ENCODE measurements at places on chromosomes 11 and 22.

DNA sequence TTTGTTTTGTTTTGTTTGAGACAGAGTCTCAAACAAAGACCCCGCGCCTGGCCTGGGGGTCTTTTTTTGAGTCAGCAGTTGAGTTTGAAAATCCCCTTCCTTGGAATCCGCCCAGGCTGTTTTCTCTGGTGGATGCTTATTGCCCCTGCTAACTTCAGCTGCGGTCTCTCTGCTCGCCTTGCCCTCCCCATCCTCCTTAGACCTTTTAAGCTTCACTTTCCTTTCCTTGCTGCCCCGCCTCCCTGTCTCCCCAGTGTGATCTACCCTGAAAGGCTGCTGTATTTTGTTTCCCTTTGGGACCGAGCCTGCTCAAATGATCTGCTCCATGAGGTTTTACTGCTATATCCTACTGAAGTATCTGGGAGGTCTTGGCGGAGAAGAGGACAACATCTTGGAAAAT is 2.5 kb downstream of the USP18 start:
- DNase-seq = no peak
- no peaks in the 10 kb centered on the region for H3K36me3 ChIP-seq
- peaks cover 7% of the 10 kb centered on the region for H3K27me3 ChIP-seq
- no peak overlapping the region for H3K27ac ChIP-seq
- H3K4me1 ChIP-seq = peaks cover 4% of the 10 kb centered on the region

- peaks cover 9% of the 10 kb centered on the region for H3K27me3 ChIP-seq
- H3K4me1 ChIP-seq = no peaks in the 10 kb centered on the region
- no peak overlapping the region for H3K4me3 ChIP-seq
- peak; percentile 27 for DNase-seq
- no peak overlapping the region for H3K27ac ChIP-seq
Measured at GRCh38 chr11:4539603-4540219, 5.3 kb upstream of the OR52M1 start.

- H3K4me3 ChIP-seq = no peak overlapping the region
- DNase-seq = no peak
- peaks cover 1% of the 10 kb centered on the region for H3K36me3 ChIP-seq
- H3K27me3 ChIP-seq = no peaks in the 10 kb centered on the region
Measured at GRCh38 chr11:7143908-7144307, 55.1 kb downstream of the RBMXL2 start.

- H3K4me1 ChIP-seq = peaks cover 8% of the 10 kb centered on the region
- H3K27ac ChIP-seq = no peak overlapping the region
- no peaks in the 10 kb centered on the region for H3K36me3 ChIP-seq
- DNase-seq = no peak
Measured at GRCh38 chr22:41768430-41768829, 32.0 kb upstream of the CCDC134 start.

DNA sequence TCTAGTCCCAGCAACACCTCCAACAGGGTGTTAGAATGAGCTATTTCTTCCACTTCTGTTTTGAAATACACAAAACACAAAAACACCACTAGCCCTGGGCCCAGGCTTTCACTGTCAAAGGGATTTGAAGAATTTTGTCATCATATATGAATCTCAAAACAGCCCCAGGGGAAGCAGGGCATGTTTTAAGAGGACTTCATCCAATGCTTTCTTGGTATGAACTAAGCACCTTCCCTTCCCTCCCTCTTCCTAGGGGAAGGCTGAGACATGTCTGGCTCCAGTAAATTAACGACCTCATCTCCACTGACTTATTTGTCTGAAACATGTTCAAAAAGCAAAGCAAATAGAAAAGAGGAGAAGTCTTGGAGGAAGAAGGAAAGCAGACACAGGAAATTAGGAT is 75.7 kb upstream of the INCENP start:
- H3K4me1 ChIP-seq = peaks cover 29% of the 10 kb centered on the region
- peaks cover 7% of the 10 kb centered on the region for H3K27me3 ChIP-seq
- H3K36me3 ChIP-seq = no peaks in the 10 kb centered on the region
- no peak for DNase-seq

DNA sequence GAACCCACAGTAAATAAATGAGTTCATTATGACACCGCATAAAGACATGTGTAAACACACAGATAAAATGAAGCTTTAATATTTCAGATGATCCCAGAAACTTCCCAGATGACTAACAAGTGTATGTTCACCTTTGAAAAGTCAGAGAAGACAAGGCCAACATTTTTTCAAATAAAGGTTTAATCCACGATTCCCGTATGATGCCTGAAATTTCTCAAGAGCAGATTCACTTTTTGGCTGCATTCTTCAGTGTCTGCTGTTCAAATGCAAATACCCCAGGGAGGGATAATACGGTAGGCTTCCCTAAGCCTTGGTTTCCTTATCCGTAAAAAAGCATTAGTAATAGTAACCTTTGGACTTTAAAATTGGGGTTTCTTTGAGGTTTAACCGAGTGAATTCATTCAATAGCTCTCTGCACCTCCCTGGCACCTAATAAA is 62.5 kb downstream of the SYTL2 start:
- DNase-seq = no peak
- no peak overlapping the region for H3K27ac ChIP-seq
- H3K36me3 ChIP-seq = no peaks in the 10 kb centered on the region
- H3K27me3 ChIP-seq = peaks cover 57% of the 10 kb centered on the region

- peaks cover 14% of the 10 kb centered on the region for H3K4me1 ChIP-seq
Measured at GRCh38 chr11:9774591-9775397, 110.9 kb downstream of the SWAP70 start.

- H3K4me1 ChIP-seq = no peaks in the 10 kb centered on the region
- H3K4me3 ChIP-seq = no peak overlapping the region
- H3K27me3 ChIP-seq = no peaks in the 10 kb centered on the region
- H3K27ac ChIP-seq = no peak overlapping the region
- DNase-seq = no peak
- peaks cover 7% of the 10 kb centered on the region for H3K36me3 ChIP-seq
Measured at GRCh38 chr22:40462195-40462984, 92.0 kb downstream of the SGSM3 start.

GRCh38 chr22:26442086-26442756 is 13.2 kb downstream of the ASPHD2 start:
- DNase-seq = no peak
- H3K27me3 ChIP-seq = no peaks in the 10 kb centered on the region
- peaks cover 2% of the 10 kb centered on the region for H3K4me1 ChIP-seq

GRCh38 chr11:79362821-79363220 is 78.0 kb downstream of the TENM4 start:
- peaks cover 5% of the 10 kb centered on the region for H3K4me1 ChIP-seq
- H3K4me3 ChIP-seq = no peak overlapping the region
- no peak for DNase-seq
- H3K27me3 ChIP-seq = no peaks in the 10 kb centered on the region

GRCh38 chr11:14764579-14765527 is 121.2 kb downstream of the PDE3B start:
- no peak overlapping the region for H3K4me3 ChIP-seq
- H3K27me3 ChIP-seq = no peaks in the 10 kb centered on the region
- DNase-seq = no peak
- H3K4me1 ChIP-seq = no peaks in the 10 kb centered on the region
- H3K36me3 ChIP-seq = no peaks in the 10 kb centered on the region

DNA sequence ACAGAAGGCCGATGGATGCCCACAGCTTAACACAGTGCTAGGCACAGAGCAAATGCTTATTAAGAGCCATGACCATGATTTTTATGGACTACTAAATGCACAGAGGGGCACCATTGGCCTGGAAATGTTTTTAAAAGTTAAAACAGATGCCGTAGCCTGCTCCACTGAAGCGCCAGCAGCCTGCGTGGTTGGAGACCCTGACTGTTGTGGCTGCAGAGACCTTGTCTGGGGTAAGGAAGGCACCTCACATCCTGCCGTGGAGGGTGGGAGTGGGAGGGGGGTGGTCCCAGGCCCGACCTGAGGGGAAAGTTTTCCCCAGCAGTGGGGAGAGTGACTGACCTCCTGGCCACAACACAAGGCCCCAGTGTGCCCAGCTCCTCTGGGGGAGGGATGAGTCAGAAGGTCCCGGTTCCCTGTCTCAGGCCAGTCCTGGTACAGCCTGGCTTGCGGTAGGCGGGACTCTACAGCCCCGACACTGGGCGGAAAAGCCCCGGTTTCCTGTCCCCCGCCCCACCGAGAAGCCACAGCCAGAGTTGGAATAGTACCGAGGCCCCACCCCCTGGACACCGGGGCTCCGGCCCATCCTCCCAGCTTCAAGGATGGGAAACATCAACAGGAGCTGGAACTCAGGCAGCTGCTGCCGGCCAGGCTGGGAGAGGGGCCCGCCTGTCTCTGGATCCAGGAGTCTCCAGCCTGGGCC is 7.0 kb downstream of the CHST1 start:
- no peak overlapping the region for H3K4me3 ChIP-seq
- H3K4me1 ChIP-seq = peaks cover 1% of the 10 kb centered on the region
- peaks cover 62% of the 10 kb centered on the region for H3K27me3 ChIP-seq
- no peak for DNase-seq
- no peaks in the 10 kb centered on the region for H3K36me3 ChIP-seq
- no peak overlapping the region for H3K27ac ChIP-seq

DNA sequence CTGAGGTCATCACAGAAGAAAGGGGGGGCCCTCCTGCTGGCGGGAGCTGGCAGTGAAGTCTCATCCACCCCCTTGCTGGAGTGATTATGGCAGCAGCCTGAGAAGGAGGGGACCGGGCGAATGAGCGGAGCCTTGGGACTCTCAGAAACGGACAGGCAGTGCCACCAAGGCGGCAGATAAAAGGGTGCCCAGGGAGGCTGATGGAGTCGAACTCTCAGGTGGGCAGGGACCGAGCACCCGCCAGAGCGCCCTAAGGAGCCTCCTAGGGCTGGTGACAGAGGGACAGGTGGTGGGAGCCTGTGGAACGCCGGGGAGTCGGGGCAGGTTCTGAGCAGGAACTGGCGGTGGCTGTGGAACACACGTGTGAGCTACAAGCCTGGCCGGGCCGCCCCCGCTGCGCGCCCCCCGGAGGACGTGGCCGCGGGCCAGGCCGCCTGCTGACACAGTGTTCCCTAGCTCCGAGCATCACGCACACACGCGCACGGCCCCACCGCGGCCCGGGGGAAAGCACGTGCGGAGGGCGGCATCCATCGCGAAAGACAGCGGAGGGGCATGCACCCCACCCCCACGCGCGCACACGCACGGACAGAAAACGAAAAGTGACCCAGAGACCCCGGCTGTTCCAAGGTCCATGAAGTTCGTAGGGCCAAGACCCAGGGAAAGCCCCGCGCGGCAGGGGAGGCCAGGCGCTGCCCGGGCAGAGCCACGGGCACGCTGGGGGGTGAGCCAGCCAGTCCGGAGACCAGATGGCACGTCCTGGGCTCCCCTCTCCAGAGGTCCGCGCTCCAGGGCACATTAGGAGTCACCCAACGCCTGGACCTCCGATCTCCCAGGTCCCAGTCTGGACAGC is 1.0 kb downstream of the VWCE start:
- peaks cover 10% of the 10 kb centered on the region for H3K27me3 ChIP-seq
- peaks cover 13% of the 10 kb centered on the region for H3K4me1 ChIP-seq
- peak overlapping the region; percentile 81 for H3K4me3 ChIP-seq
- H3K36me3 ChIP-seq = peaks cover 15% of the 10 kb centered on the region

DNA sequence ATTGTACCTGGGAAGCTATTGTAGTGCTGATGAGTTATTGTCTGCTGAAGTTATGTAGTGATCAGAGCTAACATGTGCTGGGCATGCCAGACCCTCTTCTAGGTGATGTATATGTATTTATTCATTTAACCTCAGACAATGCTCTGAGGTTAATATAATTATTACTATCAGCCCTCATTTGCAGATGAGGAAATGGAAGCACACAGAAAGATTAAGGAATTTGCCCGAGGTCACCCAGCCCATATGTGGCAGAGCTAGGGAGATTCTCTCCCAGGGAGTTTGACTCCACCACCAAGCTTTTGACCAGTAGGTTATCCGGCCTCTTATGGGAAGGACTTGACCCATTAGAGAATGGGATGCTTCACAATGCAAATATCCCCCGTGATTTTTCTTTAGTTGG is 114.2 kb upstream of the NAV2 start:
- peaks cover 6% of the 10 kb centered on the region for H3K4me1 ChIP-seq
- no peaks in the 10 kb centered on the region for H3K36me3 ChIP-seq
- no peak overlapping the region for H3K4me3 ChIP-seq
- DNase-seq = no peak
- H3K27me3 ChIP-seq = peaks cover 13% of the 10 kb centered on the region

DNA sequence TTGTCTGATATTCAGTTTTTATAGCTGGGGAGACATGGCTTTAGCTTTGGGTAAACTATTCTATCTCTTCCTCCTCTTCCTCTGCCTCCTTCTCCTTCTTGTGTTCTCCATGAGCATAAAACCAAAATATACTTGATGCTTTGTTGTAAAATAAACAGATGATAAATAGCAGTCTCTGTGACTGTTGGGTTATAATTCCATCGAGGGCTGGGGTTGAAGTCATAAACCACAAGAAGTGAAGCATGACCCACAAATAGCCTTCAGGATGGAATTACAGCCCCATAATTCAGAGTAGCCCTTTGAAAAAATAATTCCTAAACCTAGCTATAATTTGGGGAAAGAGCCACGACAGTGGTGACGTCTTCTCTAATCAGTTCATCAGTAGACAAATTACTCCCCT is 177.7 kb downstream of the SNX19 start:
- H3K4me3 ChIP-seq = no peak overlapping the region
- DNase-seq = no peak
- no peak overlapping the region for H3K27ac ChIP-seq
- H3K27me3 ChIP-seq = no peaks in the 10 kb centered on the region

DNA sequence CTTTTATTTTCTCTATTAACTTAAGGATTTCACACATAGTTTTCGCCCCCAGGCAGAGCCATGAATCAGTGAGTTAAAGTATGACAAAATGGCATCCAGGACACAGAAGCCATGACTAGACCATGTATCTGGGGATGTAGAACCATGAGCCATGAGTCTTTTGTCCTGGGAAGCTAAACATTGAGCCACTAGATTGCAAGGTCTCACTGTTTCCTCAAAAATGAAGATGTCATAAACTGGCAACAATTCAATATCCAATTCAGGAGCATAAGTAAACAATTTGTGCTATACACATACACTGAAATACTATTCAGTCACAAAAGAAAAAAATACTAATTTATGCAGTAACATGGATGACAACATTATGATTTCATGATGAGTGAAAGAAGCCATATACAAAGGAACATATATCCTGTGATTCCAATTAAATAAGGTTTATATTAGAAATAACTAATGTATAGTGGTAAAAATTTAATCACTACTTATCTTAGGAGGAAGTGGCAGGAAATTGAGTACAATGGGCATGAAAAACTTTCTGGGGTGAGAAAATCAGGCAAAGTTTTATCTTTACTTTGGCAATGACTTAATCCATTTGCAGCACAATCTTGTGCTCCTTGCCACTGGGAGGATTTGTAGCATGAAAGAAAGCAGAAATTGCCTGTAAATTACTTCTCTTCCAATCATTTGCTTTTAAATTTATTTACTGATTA is 28.5 kb upstream of the CARD16 start:
- no peaks in the 10 kb centered on the region for H3K36me3 ChIP-seq
- no peak overlapping the region for H3K27ac ChIP-seq
- no peak overlapping the region for H3K4me3 ChIP-seq

Measured in progenitor cell of endocrine pancreas (in vitro differentiated cells).